ENCODE measurements at places on chromosomes 4 and X. TPM values are rescaled to one million over a fixed set of nuclear protein-coding genes. Genes with fewer than 3 reads are reported as not detected.

C4orf50 gene
- 0.03 TPM for polyA plus RNA-seq

GRCh38 chr4:1627417-1628313 lies 56.4 kb downstream of the FAM53A start:
- no peak for DNase-seq

DNA sequence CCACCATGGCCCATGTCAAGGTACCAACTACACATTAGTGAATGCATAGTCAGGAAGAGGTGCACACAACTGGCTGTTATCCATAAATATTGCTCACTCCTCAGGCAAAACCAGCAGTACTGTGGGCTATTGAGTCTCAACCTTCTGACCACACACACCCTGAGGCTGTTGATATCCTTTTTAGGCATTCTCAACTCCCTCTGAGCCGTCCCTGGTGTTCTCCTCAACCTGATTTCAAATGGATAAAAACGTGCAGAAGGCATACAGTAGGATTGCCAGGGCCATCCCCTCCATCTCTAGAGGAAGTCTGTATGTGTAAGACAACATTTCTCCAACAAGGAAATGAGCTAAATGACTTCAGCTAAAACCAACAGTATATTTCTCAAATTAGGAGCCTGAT lies 98.7 kb upstream of the KLHL13 start:
- DNase-seq: no peak

DNA sequence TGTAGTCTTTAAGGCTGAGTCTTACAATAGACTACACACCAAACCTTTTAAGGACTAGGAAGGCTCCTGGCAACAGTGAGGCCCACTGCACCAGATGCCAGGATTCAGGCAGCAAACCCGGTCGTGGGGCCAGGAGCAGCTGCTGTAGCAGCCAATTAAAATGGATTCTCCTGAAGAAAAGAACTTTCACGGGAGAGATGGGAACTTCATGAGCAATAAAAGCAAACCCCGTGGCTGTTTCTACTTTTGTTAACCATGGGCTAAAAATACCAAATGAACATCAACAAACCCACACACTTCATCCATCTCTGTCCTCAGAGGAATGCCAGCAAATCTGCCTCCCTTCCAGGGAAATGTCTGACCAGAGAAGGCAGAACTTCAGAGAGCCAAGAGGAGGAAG lies 101.4 kb downstream of the BTC start:
- no peak for DNase-seq

DNA sequence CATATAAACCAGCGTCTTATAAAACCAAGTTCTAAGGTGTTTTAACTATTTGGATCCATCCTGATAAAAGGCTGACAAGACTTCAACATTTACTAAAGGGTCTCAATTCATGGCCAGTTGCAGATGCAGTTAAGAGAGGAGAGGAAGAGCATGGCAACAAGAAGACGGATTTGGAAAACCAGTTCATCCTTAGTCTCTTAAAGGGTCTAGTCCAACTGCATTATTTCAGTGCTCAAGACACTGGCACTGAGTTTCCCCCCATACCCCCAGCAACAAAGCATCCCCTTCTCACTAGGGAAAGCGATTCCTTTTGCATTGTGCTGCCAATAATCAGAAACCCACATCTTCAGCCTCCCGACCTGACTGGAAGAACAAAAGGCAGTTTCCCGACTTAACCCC lies 90.3 kb upstream of the TFDP3 start:
- DNase-seq: no peak

- DNase-seq: no peak
Observed at GRCh38 chr4:82266345-82266744, 107.4 kb downstream of the HNRNPD start.
